ENCODE measurements at places on chromosomes 1 and 21.

DNA sequence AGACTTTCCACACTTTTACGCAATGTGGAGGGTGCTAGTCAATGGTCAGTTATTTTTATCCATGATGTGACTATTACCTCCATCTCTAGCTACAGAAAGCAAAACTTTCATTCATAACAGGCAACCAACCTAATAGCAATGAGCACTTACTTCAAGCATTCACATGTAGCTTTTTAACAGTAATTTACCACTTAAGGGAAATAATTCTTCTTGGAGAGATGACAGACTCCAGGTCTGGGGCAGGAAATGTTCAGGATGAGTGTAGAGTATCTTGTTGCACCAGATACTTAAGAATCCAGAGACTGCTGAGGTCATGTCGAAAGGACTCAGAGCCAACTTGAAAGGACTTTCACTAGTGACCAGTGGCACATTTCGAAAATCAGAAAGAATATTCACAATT, 347.6 kb downstream of the CHRM3 start:
- no peak for DNase-seq

- peak; percentile 90 for DNase-seq
Observed at GRCh38 chr1:91404151-91405012, at the start of gene HFM1. HFM1 (minus strand) TSS chr1:91404837; CDS start chr1:91401082, 3,755 bp downstream.

DNA sequence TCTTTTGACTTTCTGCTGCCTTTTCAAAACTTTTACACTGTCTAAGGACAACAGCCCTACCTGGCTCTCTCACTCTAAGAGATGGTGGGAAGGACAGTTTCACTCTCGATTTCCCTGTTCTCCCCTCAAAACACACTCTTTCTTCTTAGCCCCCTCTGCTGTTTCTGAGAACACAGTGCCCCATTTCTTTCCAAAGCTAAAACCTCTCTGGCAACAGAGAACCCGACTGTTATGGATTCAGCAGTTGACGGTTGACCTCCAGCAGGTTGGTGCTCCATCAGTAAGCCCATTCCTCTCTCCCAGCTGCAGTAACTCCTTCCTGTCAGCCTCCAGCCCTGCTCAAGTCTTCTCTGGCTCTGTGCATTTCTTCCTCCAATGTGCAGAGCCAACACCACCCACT, 88.2 kb upstream of the ABCD3 start:
- peak; percentile 39 for DNase-seq

DNA sequence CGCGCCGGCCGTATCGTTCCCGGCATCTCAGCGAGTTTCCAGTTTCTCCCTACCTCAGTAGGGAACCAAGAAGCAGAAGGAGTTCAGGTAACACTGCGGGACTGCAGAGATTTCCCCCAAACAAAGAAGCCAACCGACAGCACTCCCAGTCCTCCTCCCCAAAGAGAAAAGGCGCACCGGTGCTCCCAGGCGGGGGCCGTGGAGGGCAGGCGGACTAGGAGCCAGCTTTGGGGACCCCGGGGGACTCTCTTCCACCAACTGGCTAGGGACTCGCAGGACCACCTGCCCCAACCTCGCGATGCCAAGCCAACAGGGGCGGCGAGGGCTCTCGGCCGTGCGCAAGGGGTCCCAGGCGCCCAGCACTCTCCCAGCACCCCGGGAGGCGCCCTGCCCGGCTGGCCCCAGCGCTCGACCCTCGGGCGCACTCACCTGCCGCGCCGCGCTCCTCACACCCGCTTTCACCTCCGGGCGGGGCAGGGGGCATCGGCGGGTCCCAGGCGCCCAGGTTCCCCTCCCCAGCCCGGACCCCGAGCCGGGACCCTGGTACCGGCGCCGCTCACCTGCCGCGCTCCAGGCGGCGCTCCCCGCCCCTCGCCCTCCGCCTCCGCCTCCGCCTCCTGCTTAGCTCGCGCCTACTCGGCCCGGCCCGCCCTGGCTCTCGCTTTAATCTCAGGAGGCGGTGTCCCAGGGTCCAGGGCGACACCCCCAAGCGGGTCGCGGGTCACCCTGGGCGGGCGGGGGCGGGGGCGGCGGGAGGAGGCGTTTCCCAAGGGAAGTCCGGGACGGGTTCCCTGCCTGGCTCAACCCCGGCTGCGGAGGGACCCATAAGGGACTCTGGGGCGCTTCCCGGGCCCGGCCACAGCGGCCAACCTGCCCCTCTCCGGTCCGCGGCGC, at the start of gene TMPRSS2:
Gene TMPRSS2 (minus strand): TSS at position 638 of the 894 bp plus-strand sequence. CDS start 10,025 bp downstream, outside the sequence.
- no peak for DNase-seq

DNA sequence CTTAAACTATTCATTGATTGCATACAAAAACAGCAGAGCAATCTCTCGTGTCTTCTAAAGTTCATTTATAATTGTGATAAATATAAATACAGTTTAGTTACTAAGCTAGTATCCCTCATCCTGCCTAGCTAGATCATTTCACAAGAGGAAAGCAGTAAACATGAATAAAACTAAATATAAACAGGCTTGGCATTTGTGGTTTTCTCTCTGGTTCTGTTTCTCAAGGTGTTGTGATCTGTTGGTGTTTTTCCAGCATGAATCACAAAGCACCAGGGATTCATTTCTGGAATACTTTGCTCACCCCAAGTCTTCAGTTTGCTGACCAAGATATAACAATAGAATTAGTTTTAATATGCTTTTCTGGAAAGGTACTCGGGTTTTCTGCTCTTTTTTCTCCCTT, 32.7 kb upstream of the GLIS1 start:
- DNase-seq = no peak

DNA sequence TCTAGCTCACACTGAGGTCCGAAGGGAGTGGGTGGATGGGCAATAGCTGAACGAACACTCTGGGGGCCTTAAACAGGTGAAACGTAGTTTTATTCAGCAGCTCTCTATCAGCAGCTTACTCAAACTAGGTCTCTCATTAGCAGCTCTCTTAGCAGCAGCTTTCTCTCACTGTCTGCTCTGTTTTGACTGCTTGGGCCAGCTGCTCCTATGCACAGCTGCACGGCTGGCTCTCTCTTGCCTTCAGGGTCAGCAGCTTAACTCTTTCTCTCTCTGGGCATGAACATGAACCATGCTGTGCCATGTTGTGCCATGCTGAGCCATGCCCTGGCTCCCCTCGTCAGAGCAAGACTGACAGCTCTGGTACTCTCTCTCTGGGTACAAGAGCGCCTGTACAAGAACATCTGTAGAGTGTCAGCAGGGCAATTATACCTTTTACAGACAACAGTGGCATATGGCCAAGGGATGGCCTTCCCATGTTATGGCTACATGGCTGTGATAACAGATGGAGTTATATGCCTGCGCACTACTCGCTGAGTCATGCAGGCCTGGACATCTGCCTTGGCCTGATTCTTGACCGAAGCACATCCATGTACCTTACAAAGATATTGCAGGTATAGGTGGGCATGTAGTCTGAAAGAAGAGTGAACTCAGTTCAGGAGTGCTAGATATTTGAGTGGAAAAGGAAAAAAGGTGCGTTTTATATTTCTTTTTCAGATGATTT, 152.4 kb downstream of the LEPR start:
- DNase-seq = no peak

DNA sequence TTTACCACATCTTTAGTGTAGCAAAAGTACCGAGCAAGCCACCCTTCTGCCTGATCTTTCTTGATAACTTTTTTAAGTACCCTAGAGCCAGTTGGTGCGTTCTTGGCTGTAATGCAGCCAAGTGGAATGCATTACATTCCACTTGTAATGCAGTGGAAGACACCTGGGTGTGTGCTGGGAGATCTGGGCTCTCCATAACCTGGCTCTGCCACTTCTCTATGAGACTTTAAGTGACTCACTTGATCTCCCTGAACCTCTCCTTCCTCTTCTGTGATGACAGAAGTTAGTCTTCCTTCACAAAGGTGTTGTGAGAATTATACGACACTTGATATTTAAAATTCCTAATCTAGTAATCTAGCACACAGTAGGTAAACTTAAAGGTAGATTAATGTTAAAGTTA, 35.3 kb upstream of the NFIA start:
- no peak for DNase-seq

- no peak for DNase-seq
Observed at GRCh38 chr1:97078872-97079271, 357.3 kb downstream of the PTBP2 start.

GRCh38 chr1:11318982-11319381, 46.0 kb downstream of the UBIAD1 start:
- DNase-seq = no peak

- peak; percentile 72 for DNase-seq
Observed at GRCh38 chr1:18265641-18266040, 158.0 kb downstream of the IGSF21 start.

DNA sequence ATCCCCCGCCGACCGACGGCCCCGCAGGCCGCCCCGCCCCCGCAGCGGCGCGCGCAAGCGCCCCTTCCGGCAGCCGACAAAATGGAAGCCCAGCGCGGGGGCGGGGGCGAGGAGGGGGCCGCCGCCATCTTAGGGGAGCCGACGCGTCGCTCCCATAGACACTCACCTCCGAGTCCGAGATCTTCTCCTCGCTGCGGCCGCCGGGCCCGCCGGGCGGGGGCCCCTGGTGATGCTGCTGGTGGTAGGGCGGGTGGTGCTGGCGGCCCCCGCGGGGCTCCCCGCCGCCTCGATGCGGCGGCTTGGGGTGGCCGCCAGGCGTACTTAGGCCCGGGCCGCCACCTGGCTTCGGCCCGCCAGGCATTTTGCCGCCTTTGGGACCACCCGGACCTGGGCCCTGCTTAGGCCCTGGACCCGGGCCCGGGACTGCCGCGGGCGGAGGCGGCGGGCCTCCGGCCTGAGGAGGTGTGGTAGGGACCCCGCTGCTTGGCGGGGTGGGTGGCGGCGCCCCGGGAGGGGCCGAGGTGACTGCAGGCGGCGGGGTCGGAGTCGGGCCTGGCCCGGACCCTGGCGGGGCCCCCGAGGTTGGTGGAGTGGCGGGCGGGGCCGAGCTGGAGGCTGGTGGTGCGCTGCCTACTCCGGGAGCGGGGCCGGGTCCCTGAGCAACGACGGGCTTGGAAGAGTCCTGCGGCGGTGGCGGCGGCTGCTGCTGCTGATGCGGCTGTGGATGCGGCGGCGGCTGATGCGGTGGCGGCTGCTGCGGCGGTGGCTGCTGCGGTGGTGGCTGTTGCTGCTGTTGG, 691 bp downstream of the SFPQ start:
- DNase-seq = peak; percentile 66

- DNase-seq = no peak
Observed at GRCh38 chr1:84913555-84913892, 20.5 kb upstream of the LPAR3 start.

DNA sequence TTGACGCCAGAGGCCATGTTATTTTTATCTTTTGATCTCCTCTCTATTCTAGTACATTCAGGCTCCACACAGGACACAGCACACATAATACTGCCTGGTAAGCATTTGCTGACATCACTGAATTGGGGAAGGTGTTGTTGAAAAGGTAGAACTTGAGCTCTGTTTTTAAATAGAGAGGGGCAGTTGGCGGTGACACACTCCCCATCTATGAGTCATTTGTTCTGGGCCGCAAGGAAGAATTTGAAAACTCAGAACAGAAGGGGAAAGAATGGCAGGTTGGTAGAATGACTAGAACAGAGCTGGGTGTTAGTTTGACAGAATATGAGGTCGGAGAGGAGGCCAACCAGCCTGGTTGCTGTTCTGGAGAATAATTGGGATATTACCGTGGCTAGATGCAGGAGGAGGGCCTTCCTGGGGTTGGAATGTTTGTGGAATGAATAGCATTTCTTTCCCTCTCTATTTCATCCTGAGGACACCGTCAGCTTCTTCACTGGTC, 52.1 kb upstream of the ERRFI1 start:
- no peak for DNase-seq

DNA sequence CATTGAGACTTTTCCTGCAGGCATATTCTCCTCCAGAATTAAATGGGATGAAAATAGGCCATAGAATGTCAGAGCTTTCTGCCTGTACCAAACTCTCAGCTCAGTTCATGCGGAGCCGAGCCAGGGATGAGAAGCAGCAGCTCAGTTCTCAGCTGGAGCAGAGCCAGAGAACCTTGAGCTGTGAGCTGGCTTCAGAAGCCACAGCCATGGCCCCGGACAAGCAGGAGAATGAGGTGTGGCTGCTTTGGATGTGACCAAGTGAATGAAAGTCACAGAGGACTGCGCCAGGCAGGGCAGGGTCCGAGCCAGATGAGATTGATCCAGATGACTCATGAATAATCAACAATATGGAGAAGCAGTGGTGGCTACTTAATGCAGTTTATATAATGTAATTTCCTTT, 633.8 kb downstream of the NCAM2 start:
- DNase-seq = no peak

DNA sequence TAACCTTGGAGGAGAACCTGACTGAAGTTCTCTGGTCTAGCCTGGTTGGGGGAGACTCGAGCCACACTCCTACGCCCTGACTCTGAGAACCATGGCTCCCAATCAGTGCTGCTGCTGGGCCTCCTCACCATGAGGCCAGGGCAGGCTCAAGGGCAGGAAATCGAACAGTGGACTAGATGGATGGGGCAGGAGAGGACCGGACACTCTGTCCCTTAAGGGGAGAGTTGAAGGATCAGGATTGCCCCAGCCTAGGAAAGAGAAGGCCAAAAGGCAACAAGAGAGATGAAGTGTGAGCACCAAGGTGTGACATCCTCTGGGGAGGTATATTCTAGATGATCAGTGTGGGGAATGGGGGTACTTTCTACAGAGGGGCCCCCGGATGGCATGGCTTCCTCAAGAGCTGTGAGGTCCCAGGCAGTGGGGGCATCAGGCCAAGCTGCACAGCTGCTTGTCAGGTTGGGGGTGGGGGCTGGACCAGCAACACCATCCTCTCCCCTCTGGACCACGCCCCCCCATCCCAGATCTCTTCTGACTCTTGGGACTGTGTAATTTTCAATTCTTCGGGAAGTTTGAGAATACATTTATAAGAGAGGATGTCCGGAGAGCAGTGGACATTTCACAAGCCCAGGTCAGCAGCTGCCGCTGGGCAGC, 34.0 kb downstream of the MX1 start:
- DNase-seq = no peak

DNA sequence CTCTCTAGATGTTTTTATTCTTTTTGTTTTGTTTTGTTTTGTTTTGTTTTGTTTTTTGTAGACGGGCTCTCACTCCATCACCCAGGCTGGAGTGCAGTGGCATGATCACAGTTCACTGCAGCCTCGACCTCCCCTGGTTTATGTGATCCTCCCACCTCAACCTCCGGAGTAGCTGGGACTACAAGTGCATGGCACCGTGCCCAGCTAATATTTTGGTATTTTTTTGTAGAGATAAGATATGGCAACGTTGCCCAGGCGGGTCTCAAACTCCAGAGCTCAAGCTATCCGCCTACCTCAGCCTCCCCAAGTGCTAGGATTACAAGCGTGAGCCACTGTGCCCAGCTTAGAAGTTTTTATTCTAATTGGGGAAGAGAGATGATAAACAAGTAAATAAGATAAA, 13.3 kb upstream of the TP53BP2 start:
- no peak for DNase-seq

DNA sequence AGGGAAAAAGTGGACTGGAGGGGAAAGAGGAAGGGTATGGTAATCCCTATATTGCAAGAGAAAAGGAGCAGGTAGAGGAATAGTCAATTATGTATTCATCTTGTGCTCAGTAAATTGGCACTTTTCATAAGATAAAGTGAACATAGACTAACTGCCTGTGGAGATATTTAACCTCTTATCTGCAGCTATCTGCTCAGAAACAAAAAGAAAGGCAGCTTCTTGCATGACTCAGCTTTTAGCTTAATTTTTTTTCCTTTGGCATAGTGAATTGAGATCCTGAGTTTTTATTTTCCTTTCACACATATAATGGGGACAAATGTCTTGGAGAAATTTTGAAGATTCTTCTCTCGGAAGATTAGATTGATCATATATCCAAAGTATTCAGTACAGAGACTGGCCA, 127.6 kb upstream of the F3 start:
- DNase-seq = no peak

- DNase-seq = no peak
Observed at GRCh38 chr1:52059321-52059720, 3.2 kb downstream of the BTF3L4 start.

GRCh38 chr1:171753685-171754352, 12.0 kb upstream of the VAMP4 start:
- DNase-seq = no peak

GRCh38 chr1:3139451-3139852, 70.4 kb downstream of the PRDM16 start:
- DNase-seq = no peak
